ENCODE measurements at places on chromosomes 7 and 10. TPM values are rescaled to one million over a fixed set of nuclear protein-coding genes. Genes with fewer than 3 reads are reported as not detected.

SHH gene
- total RNA-seq, result not detected

FOXI2 gene
- total RNA-seq, result 0.24 TPM

ACSM6 gene
- total RNA-seq, result 0.30 TPM

LIMK1 gene
- total RNA-seq, result 13.6 TPM

GNGT1 gene
- total RNA-seq, result not detected

GOLGA7B gene
- 0.54 TPM for total RNA-seq

DNAH11 gene
- total RNA-seq, result 0.51 TPM

SPDYE18 gene
- 0.51 TPM for total RNA-seq

Measured in cardiac septum (tissue), 1 donor.